ENCODE measurements at places on chromosomes 2 and 18.

GRCh38 chr2:37928377-37928776 lies 3.3 kb downstream of the RMDN2 start:
- no peak for DNase-seq

DNA sequence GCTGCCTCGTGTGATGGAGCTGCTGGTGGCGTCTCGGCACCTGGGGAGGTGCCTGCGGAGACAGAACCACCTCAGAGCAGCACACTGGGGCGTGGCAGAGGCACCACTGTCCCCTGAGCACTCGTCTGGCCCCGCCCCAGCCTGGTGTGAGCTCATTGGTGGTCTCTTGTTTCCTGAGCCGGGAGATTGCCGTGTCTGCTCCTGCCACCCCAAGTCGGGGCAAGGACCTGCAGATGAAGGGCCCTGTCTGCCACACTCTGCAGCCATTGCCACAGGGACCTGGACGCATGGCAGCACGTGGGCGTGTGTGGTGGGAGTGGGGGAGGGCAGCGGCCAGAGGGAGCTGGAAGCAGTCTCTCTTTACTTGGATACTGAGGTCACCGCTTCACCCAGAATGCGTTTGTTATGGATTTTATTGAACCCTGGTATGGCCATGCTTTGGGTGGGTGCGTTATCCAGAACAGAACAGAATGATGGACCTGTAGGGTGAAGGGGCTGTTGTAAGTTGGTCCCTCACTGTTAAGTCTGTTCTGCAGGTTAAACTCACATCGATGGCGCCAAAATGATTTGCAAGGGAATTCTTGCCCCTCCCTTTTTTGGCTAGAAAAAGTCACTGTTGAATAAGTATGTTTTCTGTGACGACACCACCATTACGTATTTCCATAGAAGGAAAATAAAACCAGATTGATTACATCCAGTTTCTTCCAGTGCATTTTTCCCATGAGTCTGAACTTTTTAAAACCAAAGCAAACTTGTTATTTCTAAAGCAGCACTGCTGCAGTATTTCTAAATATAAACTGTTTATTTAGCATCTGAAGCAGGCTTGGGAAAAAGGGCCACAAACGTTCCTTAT lies 92.0 kb downstream of the USP40 start:
- DNase-seq: no peak

DNA sequence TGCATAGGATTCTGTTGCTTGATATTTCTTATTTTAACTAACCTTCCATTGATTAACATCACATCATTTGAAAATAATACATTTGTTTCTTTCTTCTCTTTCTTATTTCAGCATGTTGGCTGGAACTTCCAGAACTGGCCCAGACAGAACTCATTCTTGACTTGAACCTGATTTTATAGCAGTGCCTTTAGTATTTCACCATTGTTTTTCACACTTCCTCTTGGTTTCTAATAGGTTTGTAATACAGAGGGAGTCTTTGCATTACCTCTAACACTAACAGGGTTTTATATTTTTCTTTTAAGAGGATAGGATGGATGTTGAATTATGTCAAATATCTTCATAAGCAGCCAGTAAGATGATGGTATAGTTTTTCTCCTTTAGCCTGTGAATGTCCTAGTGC lies 39.2 kb downstream of the SEMA4F start:
- DNase-seq: no peak

DNA sequence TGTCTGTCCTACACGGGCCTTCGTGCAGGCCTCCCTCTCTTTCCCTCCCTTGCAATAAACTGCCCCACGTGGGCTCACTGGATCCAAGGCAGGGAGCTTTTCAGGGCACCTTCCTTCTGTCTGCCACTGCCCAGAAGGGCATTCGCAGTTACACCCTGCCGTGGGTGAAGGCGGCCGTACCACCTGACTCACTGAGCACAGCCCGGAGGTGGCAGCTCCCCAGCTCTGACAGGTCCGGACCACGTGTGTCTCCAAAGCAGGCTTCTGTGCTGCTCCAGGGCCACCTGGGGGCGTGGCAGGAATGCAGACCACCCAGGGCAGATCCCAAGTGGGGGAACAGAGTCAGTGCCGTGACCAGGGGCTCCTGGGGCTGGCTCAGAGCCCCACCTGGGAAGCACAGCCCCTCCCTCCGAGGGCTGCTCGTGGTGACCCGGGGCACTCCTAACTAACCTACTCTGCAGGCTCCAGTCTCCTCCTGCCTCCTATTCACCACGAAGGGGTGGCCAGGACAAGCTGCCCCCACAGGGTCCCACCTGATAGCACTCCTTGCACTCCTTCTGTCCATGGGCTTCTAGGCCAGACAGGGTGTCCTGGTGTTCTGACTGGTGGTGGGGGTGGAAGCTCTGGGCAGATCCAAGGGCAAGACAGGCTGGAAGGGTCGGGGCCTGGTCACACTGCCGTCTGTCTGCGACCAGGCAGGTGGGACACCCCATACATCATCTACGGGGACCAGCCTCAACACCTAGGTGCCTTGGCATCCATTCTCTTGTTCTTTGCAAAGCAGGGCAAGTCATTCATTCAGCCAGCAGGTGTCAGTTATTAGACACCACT lies 9.7 kb downstream of the SNED1 start:
- DNase-seq: no peak

DNA sequence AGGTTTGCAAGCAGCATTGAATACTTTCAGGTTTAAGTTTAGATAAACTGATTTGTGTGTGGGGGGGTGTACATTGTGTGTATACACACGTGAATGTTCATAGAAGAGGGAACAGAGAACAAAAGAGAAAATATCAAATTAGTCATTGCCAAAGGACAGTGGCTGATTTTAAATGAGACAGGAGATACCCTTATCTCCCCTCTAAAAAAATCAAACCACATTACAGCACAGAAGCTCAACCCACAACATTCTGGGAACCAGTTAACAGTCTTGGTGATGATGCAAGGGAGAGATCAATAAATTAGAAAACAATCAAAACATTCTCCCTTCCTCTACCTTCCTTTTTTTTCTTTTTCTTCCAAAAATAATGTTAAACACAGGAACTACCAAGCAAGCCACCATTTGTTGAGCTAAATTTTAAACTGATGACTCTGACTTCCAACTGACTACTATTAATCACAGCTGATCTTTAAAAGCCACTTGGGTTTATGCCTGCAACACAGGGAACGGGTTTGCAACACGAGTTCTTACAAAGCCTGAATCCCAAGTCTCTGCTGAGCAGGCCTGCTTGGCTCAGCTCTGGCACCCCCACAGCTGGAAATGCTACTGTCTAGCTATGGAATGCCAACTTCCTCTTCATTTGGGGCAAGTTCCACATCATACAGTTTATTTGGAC lies 119.2 kb upstream of the ACVR1C start:
- DNase-seq: no peak

GRCh38 chr2:229301237-229301636 lies 30.1 kb upstream of the PID1 start:
- no peak for DNase-seq

DNA sequence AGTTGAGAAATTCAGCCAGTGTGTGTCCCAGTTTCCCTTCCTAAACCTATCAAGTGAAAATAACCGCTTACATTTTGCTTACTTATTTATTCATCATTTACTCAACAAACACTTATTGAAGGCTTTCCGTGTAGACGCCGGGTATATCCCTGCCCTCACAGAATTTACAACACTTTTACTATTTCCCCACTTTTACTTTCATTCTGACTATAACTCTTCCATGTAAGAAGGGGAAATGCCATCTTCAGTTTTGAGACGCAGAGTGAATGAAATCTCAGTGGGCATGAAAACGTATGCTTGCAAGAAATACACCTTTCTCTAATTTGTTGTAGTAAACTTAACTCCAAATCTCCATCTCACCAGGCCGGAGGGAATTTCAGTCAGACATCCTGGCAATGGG lies 251.0 kb upstream of the CHAC2 start:
- DNase-seq: no peak

Data from substantia nigra (tissue), 51 donors.